Aorta (tissue), 5 donors: ENCODE measurements at places on chromosomes 12 and 14.

- no peak for DNase-seq
These were observed 31.3 kb upstream of the LALBA start for GRCh38 chr12:48601013-48601756.

DNA sequence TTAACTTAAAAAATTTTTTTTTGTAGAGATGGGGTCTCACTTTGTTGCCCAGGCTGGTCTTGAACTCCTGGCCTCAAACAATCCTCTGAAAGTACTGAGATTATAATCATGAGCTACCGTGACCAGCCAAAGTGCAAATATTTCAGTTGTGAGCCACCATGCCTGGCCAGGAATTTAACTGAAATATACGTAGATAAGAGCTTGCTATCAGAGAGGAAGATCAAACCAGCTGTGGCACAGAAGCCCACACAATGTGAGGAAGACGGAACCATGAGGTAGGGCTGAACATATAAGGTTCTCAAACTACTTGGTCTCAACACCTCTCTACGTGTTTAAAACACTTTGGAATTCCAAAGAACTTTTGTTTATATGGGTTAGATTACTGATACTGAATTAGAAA is 29.1 kb downstream of the ATG14 start:
- DNase-seq = no peak

DNA sequence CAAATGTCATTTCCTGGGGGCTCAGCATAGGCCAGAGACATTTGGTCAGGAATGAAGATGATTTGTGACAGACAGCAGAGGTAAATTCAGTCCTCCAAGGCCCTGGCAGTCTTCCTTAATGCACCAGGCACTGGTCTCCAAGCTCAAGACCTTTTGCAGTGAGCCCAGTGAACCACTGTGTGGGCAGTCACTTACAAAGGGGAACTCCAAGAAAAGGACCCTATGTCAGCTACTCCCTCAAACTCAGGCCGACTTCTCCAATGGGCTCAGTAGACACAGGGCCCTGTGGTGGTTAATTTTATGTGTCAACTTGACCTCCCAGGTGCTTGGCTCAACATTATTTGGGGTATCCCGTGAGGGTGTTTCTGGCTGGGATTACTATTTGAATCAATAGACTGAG is 29.3 kb upstream of the PLEK2 start:
- no peak for DNase-seq

DNA sequence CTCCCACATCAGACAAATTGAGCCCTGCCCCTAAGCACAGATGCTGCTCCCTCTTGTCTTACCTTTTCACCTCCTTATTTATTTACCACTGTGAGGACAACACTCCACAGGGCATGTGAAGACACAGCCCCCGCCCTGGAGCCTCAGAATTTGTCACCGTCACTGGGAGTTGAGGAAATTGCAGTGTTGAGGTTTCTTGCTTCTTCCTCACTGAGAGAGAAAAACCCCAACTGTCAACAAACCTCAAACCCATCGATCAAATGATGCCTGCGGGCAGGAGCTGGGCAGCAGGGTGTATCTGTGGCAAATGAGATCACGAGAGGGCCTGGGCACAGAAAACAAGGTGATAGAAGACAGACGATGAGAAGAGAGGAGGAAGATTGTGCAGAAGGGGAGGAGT is 30.5 kb upstream of the PLEKHG3 start:
- DNase-seq = no peak

DNA sequence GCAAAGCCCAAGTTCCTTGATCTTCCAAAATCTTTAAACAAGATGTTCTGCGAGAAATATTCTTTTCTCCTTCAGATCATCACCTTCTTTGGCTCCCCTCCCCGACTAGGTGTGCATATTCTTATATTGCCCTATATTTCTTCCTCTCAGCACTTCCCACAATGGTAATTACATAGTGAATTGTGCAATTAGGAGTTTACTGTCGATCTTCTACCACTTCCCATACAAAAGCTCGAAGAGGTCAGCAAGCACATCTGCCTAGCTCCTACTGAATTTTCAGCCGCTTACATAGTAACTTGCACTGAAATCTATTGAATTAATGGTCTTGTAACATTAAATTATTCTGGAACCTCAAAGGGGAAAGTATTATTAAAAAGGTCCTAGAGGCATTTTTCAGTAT is 16.7 kb downstream of the OSBPL8 start:
- DNase-seq = no peak

DNA sequence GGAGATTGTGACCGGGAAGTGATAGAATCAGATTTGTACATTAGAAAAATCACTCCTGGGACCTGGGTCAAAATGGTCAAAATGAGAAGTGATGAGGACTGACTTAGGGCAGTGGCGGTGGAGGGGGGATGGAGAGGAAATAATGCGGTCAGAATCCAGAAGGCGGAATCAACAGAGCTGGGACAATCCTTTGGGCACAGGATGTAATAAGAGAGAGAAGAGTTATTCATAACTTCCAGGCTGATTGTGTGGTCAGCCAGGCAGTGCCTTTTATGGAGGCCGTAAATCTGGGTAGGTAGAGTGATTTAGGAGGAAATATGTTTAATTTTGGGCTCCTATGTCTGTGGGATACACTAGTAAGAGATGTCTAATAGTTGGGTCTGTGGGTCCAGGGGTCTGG is 21.6 kb downstream of the FBXL14 start:
- no peak for DNase-seq

DNA sequence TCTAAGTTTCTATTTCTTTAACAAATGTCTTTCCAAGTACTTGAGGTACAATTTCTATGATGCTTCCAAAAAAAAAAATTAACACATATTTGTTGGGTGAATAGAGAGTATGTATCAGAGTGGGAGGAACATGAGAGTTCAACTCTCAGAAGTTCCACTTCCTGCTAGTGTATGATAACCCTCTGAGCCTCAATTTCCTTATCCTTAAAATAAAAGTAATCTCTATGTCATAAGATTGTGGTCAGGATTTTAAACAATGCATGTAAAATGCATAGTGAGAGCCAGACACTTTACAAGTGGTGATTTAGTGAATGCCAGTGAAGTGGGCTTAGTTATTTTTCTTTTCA is 270.3 kb upstream of the AMIGO2 start:
- DNase-seq = no peak

DNA sequence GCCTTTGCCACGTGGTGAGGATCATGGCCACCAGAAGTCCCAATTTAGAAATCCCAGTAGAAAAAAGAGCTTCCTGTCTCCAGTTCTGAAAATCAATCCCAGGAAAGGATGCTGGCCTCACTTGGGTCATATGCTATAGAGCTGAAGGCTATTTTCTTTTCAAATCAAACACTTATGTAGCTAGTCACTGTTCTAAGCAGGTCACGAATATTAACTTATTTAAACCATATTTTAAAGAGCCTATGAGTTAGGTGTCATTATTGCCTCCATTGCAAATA is 97.5 kb downstream of the VCPKMT start:
- DNase-seq = no peak

GRCh38 chr12:131749618-131750315 is 38.9 kb downstream of the SFSWAP start:
- no peak for DNase-seq

- DNase-seq = no peak
These were observed 55.8 kb downstream of the PAWR start for GRCh38 chr12:79634957-79635471.

- no peak for DNase-seq
These were observed 11.4 kb downstream of the RERG start for GRCh38 chr12:15209782-15210181.

- DNase-seq = peak; percentile 73
These were observed 1.2 kb upstream of the AP1G2 start for GRCh38 chr14:23568600-23569331.

GRCh38 chr14:23137813-23138535 is 18.9 kb upstream of the CEBPE start:
- no peak for DNase-seq

DNA sequence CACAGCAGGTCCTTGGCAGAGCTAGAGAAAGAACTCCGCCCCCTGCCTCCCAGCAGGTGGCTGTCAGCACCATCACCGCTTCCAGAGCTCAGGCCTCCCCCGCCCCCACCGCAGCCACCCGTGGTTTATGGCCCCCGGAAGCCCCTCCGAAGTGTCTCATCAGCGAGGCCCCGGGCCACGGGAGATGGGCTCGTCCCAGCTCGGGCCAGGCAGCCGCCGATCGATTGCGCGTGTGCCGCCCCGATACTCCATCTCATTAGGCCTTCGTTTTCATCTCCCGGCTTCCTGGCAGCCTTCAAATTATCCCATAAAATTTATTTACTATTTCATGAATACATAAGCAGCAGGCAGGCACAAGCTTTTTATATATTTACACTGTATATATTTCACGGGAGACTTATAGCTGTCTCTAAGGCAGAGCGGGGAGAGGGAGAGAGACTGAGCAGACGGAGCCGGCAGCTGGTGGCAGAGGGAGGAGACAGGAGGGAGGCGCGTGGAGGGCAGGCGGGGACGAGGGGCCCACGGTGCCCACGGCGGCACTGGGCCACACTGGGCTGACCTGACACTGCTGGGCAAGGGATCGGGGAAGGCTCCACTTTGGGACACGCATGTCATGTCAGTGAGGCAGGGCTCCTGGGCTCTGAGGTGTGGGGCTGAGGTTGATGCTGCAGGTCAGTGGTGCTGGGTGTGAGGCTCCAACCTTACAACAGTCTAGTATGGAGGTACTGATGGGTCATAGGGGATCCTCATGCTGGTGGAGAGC is 241.2 kb downstream of the RBM19 start:
- DNase-seq = no peak

- peak; percentile 62 for DNase-seq
These were observed 12.5 kb downstream of the ZFYVE21 start for GRCh38 chr14:103728141-103728540.

DNA sequence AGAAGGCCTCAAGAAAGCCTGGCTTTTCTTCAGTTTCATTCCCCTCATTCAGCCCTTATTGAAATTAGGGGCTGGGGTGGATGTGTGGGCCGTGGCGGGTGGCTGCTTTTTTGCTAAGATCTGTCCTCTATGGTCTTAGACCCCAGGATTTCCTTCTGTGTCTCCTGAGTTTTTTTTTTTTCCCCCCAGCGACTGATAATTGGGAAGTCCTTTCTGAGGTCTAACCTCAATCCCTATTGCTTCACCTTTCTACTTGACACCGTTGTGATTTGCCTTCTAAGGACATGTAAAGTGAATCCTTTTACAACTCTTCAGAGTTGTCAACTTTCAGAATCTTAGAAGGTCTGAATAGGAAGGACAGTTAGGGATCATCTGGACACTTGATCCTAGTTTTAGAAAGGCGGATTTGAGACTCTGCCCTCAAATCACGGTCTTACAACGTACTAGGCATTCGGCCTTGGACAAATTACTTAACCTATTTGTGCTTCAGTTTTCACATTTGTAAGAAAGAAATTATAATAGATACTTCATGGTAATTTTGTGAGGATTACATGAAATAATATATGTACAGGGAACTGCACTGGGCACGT is 4.4 kb downstream of the GPR84 start:
- no peak for DNase-seq

- no peak for DNase-seq
These were observed 369.7 kb upstream of the SYT1 start for GRCh38 chr12:78494911-78495310.

DNA sequence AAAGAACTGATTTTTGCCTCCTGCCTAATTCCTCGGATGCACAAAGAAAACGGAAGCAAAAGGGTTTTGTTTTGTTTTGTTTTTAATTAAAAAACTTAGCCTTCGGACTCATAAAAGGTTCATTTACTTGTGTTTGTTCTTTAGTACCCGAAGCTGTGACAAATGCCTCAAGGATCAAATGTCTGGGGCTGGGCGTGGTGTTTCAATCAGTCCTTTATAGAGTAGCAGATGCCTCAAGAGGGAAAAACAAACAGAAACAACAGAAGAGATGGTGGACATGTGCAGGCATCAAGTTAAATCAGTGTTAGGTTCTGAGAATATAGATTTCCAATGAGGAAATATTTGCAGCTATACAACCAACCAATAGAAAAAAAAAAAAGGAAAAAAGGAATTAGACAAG is 1.6 kb upstream of the WIF1 start:
- no peak for DNase-seq

DNA sequence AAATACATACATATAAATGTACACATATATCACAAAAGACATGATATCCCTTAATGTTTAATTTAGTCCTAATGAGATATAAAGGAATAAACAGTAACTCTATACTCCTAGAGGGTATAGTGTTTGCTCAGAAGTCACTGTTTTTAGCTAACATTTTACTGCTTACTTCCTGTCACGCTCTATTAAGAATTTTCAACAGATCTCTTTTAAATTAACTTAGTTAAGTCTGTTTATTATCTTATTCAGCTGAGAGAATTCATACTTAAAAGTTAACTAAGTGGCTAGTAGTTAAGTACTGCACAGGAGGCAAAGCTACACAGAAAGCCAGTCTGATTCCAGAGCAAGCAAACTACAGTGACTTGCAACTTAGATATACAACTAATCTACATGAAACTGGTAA is 39.9 kb downstream of the GXYLT1 start:
- DNase-seq = no peak

- no peak for DNase-seq
These were observed 21.3 kb downstream of the MYBPC1 start for GRCh38 chr12:101616027-101616494.

GRCh38 chr14:55938249-55938791 is 179.9 kb upstream of the PELI2 start:
- peak; percentile 47 for DNase-seq

DNA sequence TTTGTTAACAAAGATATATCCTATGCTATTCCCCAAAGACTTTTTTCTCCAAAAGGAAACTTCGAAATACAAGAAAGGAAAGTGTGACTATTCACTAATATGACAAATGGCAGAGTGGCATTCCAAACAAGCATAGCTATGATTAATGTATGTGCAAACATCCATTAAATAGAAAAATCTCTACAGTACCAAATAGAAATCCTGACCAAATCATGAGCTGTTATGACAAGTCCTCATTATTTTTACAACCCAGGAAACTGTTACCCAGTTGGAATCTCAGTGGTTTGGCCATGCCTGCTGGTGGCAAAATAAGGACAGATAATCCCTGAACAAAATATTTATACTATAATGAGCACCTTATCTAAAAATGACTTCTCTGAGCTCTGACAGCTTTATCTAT is 202.1 kb downstream of the SEC23A start:
- DNase-seq = no peak

GRCh38 chr14:61662437-61663311 is 32.6 kb upstream of the HIF1A start:
- no peak for DNase-seq

DNA sequence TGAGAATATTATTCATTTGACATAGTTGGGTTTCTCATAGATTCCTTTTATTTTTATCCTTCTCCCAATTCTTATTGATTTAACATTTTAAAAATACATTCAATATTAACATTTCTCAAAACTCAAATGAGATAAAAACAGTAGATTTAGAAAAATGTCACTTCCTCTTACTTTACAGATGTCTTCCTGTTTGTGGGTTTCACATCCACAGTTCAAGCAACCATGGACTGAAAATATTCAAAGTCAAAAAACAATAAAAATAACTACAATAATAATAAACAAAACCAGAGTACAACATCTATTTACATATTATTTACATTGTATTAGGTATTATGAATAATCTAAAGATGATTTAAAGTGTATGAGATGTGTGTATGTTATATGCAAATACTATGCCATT is 111.3 kb upstream of the SLC16A7 start:
- DNase-seq = no peak
